Activated CD8-positive, alpha-beta memory T cell treated with anti-CD3 and anti-CD28 coated beads for 24 hours (primary cell): ENCODE measurements at places on chromosomes 12 and 14.

DNA sequence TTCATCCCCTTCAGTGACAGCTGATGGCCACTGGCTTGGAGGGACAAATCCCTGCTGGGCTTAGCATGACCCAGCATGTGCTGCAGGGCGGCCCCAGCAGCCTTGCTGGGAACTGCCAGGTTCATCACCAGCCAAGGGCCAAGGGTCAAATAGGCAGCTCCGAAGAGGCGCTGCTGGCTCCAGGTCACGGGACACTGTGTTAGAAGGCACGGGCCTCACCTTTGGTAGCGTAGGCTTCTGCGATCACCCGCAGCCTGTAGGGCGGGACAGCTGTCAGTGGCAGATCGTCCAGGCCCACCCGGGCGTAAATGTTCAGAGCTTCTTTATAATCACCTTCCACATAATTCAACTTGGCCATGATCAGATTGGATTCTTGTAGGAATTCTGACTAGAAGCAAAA is 35.7 kb downstream of the TTC7B start:
- DNase-seq: no peak

DNA sequence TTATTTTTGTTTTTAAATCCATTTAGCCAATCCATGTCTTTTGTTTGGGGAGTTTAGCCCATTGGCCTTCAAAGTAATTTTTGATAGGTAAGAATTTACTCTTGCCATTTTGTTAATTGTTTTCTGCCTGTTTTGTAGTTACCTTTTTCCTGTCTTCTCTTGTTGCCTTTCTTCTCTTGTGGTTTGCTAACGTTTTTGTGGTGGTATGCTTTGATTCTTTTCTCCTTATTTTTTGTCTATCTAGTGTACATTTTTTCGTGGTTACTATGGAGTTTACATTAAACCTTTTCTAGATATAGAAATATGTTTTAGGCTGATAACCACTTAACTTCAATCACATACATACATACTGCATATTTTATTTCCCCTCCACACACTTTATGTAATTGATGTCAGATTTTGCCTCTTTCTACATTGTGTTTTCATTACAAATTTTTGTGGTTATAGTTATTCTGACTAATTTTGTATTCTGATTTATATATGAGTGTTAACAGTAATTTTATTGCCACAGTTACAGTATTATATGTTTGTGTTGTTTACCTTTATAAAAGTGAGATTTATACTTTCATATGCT is 19.2 kb upstream of the PPP1R12A start:
- DNase-seq: no peak

DNA sequence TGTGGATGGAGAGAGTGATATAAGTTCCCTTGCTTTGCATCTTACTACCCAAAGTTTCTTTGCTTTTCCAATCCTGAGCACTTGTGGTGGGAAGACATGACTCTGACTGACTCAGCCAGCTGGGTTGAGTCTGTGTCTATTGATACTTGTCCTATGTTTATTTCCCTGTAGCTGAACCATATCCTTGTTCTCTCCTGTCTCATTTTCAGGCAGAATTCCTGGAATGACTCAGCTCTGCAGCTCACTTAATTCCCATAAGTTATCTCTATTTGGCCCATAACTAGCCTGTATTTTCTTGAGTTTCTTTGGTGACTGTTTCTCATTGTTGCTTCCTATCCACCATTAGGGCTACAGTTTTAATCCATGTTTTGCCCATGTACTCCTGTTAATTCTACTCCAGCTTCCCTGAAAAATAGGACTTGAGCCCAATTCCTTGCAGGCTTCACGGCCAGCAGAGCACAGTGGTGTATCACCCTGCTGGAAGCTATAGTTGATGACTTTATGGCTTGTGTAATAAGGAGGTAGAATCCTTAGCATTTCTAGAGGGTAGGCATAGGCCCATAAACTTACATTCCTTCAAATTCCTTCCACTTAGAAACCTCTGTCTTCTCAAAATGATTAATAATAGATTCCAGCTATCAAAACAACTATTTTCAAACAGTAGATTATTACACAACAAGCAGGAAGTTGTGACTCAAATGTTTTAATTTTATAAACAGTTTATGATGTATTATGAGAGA is 183.1 kb downstream of the TMTC3 start:
- DNase-seq: no peak

DNA sequence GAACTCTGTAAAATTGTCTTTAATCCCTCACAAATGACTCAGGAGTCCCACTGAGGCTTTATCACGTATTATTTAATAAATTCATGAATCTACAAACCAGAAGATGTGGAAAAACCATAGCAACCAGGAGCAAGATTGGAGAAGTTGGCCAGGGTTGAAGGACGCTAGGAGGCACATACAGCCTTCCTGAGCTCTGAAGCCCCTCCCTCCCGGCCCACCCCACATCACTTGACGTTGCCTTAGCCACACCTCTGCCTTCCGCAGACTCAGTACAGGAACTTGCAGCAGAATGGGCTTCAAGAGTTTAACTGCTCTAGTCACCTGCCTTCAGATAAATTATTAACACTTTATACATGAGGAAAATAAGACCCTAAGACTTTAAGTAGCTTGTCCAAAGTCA is 33.9 kb downstream of the SLC35F4 start:
- DNase-seq: no peak

GRCh38 chr12:2691006-2691344 is 103.8 kb upstream of the FKBP4 start:
- DNase-seq: peak; percentile 80

- no peak for DNase-seq
Measured at GRCh38 chr12:46260913-46261476, 7.8 kb downstream of the SLC38A1 start.

GRCh38 chr14:100787659-100788058 is 38.3 kb upstream of the MEG3 start:
- no peak for DNase-seq

GRCh38 chr12:46382964-46383653 is 10.5 kb upstream of the SLC38A2 start:
- DNase-seq: peak; percentile 96

DNA sequence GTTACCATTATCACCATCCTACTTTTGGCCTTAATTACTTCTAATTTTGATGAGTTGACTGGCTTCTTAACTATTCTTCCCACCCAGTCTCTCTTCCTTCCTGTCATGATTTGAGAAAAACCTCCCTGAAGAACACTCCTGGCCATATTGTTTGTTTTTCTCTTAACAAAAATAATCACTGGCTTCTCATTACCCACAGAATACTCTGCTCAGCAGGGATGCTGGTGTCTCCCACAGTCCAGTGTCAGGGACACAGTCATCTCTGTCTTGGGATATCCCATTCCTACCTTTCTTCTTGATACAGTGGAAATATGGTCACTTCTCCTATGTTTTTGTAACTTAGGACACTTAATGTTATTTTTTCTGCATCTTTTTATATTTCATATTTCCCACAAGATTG is 103.7 kb downstream of the SRGAP1 start:
- DNase-seq: no peak

DNA sequence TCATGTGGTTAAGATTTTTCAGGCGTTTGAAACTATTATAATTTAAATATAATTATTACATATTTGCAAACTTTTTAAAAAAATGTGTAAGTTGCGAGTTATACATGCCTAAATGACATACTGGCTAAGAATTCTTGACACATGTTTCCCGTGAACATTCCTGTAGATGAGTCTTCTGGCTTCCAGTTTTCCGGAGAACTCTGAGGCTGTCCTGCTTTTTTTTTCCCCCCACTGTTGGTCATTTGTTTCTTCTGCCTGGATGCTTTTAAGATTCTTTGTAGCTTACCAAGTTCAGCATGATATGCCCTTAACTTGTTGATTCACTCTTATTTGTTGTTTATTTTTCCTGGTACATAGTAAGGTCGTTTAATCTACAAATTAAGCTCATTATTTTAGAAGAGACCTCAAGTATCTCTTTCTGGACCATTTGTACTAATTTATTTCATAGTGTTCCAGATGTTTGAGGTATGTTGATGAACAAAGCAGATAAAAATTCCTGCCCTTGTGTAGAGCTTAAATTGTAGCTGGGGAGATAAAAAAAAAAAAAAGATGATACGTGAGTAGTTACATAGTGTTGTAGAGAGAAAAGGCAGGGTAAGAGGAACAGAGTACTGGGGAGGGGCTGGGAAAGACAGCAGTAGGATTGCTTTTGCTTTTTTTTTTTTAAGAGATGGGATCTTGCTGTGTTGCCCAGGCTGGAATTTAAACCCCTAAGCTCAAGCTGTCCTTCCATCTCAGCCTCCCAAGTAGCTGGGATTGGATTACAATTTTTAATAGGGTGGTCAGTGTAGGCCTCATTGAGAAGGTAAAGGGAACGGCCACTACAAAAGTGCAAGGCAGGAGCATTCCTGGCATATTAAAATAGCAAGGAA is 32.8 kb downstream of the ARHGAP5 start:
- DNase-seq: no peak

DNA sequence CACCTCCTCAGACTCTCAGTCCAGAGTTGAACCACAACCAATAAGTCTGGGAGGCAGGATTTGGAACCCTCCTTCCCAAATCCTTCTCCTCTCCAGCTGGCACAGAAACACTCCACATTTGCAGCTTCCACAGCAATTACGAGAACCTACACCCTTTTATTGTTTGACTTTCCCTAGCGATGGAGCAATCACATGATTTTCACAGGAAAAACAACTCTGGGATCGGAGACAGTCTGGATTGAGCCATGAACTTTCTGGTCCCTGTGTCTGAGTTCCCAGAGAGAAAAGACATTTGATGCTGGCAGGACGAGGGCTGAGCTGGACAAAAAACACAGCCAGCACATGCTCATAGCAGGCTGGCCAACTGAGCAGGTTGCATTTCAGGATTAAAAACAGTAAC is 49.0 kb upstream of the STON2 start:
- no peak for DNase-seq

DNA sequence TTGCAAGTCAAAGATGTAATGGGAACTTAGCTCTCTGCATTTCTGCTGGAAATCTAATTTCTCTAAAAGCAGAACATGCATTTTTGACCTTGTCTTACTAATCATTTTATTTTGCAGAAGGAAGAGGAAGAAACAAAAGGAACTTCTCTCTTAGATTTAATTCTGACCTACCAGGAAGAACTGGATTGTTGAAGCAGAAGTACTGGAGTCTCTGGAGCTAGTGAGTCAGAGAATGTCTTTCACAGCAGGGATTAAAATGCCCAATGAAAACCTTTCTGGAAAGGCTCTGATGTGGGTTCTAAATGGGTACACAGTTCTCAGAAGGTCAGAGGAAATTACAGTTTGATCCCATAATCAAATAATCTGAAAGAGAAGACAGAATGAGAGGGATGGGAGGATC is 70.8 kb upstream of the GNG2 start:
- no peak for DNase-seq

- no peak for DNase-seq
Measured at GRCh38 chr14:47507861-47508260, 167.5 kb downstream of the MDGA2 start.

DNA sequence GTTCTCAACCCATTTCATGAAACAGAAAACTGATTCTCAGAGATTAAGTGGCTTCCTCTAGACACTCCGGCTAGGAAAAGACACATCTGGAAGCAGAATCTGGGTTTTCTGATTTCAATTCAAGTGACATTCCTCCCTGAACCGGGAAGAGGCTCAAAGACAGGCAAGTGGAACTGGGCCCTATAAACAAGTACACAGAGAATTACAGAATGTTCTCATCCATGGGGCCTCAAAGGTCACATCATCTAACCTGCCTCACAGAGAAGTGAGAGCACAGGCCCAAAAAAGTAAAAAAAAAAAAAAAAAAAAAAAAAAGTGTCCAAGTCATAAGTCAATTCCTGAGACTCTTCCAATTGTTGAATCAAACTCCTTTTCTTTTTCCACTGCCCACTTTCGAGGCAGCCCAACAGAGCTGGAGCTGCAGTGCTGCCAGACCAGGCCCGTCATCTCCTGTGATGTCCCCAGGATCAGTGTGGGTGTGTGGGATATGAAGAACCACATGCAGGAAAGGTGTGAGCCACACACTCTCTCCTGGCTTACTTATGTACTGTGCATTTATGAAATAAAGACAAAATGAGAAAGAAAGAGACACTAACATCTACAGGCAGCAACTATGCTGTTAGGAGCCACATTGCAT is 2.8 kb upstream of the KRT1 start:
- DNase-seq: no peak

GRCh38 chr14:70317969-70318634 is 41.4 kb downstream of the COX16 start:
- no peak for DNase-seq

- no peak for DNase-seq
Measured at GRCh38 chr14:33045760-33046159, 107.1 kb downstream of the NPAS3 start.

GRCh38 chr14:74551431-74552371 is 58.1 kb downstream of the ISCA2 start:
- DNase-seq: no peak

DNA sequence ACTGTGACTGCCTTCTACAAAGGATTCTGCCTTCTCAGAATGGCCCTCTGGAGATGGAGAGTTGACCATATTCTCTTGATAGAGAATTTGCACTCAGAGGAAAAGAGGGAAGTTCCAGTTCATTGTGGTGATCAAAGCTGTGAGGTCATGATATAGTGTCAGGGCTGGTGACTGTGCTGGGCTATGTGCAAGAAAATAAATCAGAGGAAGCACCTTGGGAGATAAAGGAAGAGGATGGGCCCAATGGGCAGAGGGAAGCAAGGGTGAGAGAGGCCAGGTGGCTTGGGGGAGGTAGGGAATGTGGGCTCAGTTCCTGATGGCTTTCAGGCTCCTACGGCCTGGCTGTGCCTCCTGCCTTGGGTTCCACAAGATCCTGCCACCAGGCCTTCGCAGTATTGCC is 145.8 kb downstream of the SLC8A3 start:
- DNase-seq: no peak
